Metanephros (tissue), 2 donors: ENCODE measurements at places on chromosomes 4 and X. TPM values are rescaled to one million over a fixed set of nuclear protein-coding genes. Genes with fewer than 3 reads are reported as not detected.

NXF2B gene
- total RNA-seq: 0.12 TPM

GPC4 gene
- total RNA-seq: 23.4 TPM

KLKB1 gene
- total RNA-seq: 0.82 TPM

EREG gene
- total RNA-seq: 0.23 TPM

GPR50 gene
- not detected for total RNA-seq

SCOC gene
- total RNA-seq: 47.9 TPM

PNMA6A gene
- total RNA-seq: 6.7 TPM

FRMD7 gene
- total RNA-seq: 1.1 TPM

SOD3 gene
- 28.8 TPM for total RNA-seq

ELOVL6 gene
- 15.0 TPM for total RNA-seq

PABPC5 gene
- total RNA-seq: 5.2 TPM

SLC10A6 gene
- total RNA-seq: 0.53 TPM

TSPAN7 gene
- total RNA-seq: 31.9 TPM

STS gene
- 5.2 TPM for total RNA-seq

CT45A1 gene
- total RNA-seq: not detected

PCDH7 gene
- total RNA-seq: 42.0 TPM

PPARGC1A gene
- total RNA-seq: 73.4 TPM

DDX53 gene
- not detected for total RNA-seq

ATP1B4 gene
- 31.2 TPM for total RNA-seq

SULT1B1 gene
- total RNA-seq: 1.6 TPM

PRPS2 gene
- 121 TPM for total RNA-seq

DKK2 gene
- 6.1 TPM for total RNA-seq

EDNRA gene
- 56.5 TPM for total RNA-seq

TMEM144 gene
- 5.7 TPM for total RNA-seq

MAGIX gene
- total RNA-seq: 9.5 TPM

MAGT1 gene
- 68.4 TPM for total RNA-seq

CCDC149 gene
- total RNA-seq: 14.8 TPM

CLCN5 gene
- total RNA-seq: 121 TPM

AADAT gene
- 11.0 TPM for total RNA-seq

OPRPN gene
- total RNA-seq: not detected

P2RY4 gene
- 0.35 TPM for total RNA-seq

PPP2R2C gene
- total RNA-seq: 1.1 TPM

MAGEA6 gene
- total RNA-seq: not detected

CHRDL1 gene
- 7.2 TPM for total RNA-seq

TMPRSS11D gene
- not detected for total RNA-seq

CXCR3 gene
- 0.12 TPM for total RNA-seq

BEX5 gene
- 3.3 TPM for total RNA-seq

APEX2 gene
- 12.0 TPM for total RNA-seq

PPP1R2C gene
- total RNA-seq: not detected

TBL1X gene
- 38.9 TPM for total RNA-seq

MAGEA11 gene
- not detected for total RNA-seq
